Fibroblast of lung (primary cell): ENCODE measurements at places on chromosomes 12 and 14. TPM values are rescaled to one million over a fixed set of nuclear protein-coding genes. Genes with fewer than 3 reads are reported as not detected.

ACVRL1 gene
- 20.8 and 36.2 TPM in 2 replicates for total RNA-seq

DNAH10 gene
- 0.26 and 0.33 TPM in 2 replicates for total RNA-seq

ANG gene
- total RNA-seq, result 5.1 and 6.4 TPM in 2 replicates

NFE2 gene
- total RNA-seq, result under 0.01 and 0.17 TPM in 2 replicates

FAM186B gene
- 0.33 and 0.51 TPM in 2 replicates for total RNA-seq

PPP1R1A gene
- not detected in 2 replicates for total RNA-seq

ACTR10 gene
- total RNA-seq, result 43.1 and 50.7 TPM in 2 replicates

PPM1H gene
- 0.51 and 3.1 TPM in 2 replicates for total RNA-seq

NAP1L1 gene
- total RNA-seq, result 275 and 299 TPM in 2 replicates

IAPP gene
- total RNA-seq, result not detected in 2 replicates

DLK1 gene
- total RNA-seq, result not detected in 2 replicates

CBLN3 gene
- total RNA-seq, result 2.6 and 5.3 TPM in 2 replicates

ARL1 gene
- total RNA-seq, result 76.3 and 92.6 TPM in 2 replicates

IFNG-AS1 gene
- not detected in 2 replicates for total RNA-seq

ASB2 gene
- 0.51 and 0.99 TPM in 2 replicates for total RNA-seq

SIX4 gene
- total RNA-seq, result 9.2 and 18.3 TPM in 2 replicates

OTUB2 gene
- 1.5 and 2.3 TPM in 2 replicates for total RNA-seq

USP30 gene
- total RNA-seq, result 8.0 and 9.9 TPM in 2 replicates

ANKRD13A gene
- 82.4 and 168 TPM in 2 replicates for total RNA-seq

LBHD2 gene
- not detected in 2 replicates for total RNA-seq

GPRC5D gene
- total RNA-seq, result not detected in 2 replicates

EGLN3 gene
- 0.66 and 1.8 TPM in 2 replicates for total RNA-seq

GARIN6 gene
- total RNA-seq, result not detected in 2 replicates

LALBA gene
- not detected in 2 replicates for total RNA-seq

CLEC9A gene
- not detected in 2 replicates for total RNA-seq

CPSF6 gene
- 18.0 and 29.3 TPM in 2 replicates for total RNA-seq

TMEM63C gene
- 0.66 TPM in 1 of 2 replicates, not detected in the other for total RNA-seq

DBX2 gene
- not detected in 2 replicates for total RNA-seq

TDRD9 gene
- total RNA-seq, result 0.50 and 1.0 TPM in 2 replicates

ARHGAP9 gene
- under 0.01 TPM in 2 replicates for total RNA-seq

KRT80 gene
- total RNA-seq, result under 0.01 and 0.17 TPM in 2 replicates

NGB gene
- total RNA-seq, result not detected in 2 replicates

KRT73 gene
- total RNA-seq, result not detected in 2 replicates

TMEM253 gene
- not detected in 2 replicates for total RNA-seq

SLC25A47 gene
- under 0.01 TPM in 1 of 2 replicates, not detected in the other for total RNA-seq

FKBP3 gene
- total RNA-seq, result 27.7 and 29.1 TPM in 2 replicates

VPS37B gene
- 7.7 and 10.7 TPM in 2 replicates for total RNA-seq

SERPINA1 gene
- under 0.01 TPM in 1 of 2 replicates, not detected in the other for total RNA-seq

C12orf60 gene
- total RNA-seq, result 1.0 and 1.5 TPM in 2 replicates

OTX2 gene
- total RNA-seq, result not detected in 2 replicates

LRCOL1 gene
- total RNA-seq, result 0.17 TPM in 1 of 2 replicates, not detected in the other

GPR84 gene
- total RNA-seq, result not detected in 2 replicates

KRT75 gene
- total RNA-seq, result not detected in 2 replicates

PZP gene
- total RNA-seq, result not detected in 2 replicates

RNF34 gene
- 49.1 and 79.4 TPM in 2 replicates for total RNA-seq

TSPAN11 gene
- total RNA-seq, result 1.5 and 2.6 TPM in 2 replicates

DPF3 gene
- total RNA-seq, result 3.6 and 13.7 TPM in 2 replicates

ADAM21 gene
- total RNA-seq, result 0.51 and 0.66 TPM in 2 replicates

PLCZ1 gene
- total RNA-seq, result not detected in 2 replicates

MGST1 gene
- 78.6 and 117 TPM in 2 replicates for total RNA-seq

EML1 gene
- 36.2 and 74.5 TPM in 2 replicates for total RNA-seq

TEX22 gene
- total RNA-seq, result 0.33 and 0.51 TPM in 2 replicates

MMP17 gene
- 10.8 and 13.5 TPM in 2 replicates for total RNA-seq

DEGS2 gene
- total RNA-seq, result under 0.01 and 0.26 TPM in 2 replicates

ANKRD33 gene
- under 0.01 TPM in 1 of 2 replicates, not detected in the other for total RNA-seq

GSG1 gene
- 0.26 and 0.66 TPM in 2 replicates for total RNA-seq
